ENCODE measurements at places on chromosomes 12 and 14.

DNA sequence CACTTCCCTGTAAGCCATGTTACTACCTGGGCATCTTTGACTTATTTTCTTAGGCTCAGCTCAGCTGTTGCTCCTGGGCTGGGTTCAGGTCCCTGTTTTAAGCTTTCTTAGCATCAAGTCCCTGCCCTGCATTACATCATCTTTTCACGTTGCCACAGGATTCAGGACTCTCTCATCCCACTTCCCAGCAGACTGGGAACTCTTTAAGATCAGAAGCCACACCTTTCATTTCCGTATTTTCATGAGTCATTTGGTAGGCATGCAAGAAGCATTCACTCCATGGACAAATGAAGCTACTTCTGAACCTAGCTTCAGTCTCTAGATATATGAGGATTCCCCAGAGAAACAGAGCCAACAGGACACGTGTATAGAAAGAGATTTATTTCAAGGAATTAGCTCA is 726.8 kb downstream of the VRK1 start:
- peak; percentile 0 for DNase-seq

DNA sequence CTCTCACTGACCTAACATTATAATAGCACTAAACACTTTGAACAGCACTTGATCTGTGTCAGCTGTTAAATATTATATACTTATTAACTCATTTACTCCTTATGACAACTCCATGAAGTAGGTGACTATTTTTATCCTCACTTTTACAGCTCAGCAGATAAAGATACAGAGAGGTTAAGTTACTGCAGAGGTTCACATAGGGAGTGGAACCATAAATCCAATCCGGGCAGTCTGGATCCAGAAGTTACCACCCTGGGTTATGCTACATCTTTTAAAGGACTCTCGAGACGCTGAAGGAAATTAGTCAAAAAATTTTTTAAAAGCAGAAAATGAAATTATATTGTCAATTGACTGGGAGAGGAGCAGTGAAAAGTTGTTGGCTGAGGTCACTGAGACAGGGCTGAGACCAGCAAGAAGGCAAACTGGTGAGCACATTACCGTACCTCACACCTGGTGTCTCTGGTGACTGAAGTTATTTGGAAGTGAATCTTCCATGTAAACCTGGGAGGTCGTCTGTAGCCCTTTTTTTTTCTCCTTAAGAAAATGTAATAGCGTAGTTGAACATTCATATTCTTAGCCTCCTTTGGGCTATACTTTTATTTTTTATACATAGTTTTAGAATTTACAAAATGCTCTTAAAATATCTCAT is 1.2 kb upstream of the RIMKLB start:
- DNase-seq: no peak

DNA sequence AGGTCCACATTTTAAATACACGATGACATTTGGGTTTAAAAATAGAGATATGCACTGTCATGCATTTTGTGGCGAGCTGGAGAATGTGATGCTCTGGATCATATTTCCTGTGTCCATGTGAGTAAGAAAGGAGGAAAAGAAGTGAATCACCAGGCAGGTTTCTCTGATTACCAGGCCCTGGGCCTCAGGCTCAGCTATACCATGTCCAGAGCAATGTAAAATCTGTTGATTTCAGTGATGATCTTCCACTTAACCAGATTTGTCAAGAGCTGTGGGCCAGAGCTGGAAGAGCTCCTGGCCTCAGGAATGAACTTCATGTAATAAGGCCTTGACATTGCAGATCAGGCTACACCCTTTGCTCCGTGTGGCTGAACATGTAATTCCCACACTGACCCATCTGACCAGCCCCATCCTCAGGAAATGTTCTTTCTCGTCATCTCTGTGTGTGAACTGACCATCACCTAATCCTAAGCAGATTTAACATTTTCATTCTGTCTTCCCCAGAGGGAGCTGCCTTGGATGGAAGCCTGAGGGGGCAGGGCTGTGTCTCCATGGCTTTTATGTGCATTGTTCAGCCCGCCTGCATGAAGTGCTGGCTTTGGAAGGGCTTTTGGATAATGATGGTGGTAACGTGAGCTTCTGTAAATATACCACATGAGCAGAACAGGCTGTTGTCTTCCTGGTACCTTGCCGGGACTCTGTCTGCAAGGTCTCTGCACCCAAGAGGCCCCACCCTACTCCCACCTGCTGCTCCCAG is 54.5 kb downstream of the CRACR2A start:
- peak; percentile 82 for DNase-seq

DNA sequence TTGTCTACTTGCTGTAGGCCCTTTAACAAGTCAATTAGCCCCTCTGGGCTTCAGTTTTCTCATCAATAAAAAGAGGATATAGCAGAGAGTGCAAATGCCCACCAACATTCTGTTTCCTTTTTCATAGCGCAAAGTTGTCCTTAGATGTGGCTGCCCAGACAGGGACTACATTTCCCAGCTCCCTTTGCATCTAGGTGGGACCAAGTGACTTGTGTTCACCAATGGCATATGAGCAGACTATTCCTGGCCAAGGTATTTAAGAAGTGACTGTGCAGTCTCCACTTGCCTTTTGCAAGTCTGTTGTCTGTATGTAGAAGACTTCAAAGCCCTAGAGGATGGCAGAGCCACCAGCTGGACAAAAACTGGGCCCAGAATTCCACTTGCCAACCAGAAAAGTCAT is 59.7 kb downstream of the DAO start:
- no peak for DNase-seq

DNA sequence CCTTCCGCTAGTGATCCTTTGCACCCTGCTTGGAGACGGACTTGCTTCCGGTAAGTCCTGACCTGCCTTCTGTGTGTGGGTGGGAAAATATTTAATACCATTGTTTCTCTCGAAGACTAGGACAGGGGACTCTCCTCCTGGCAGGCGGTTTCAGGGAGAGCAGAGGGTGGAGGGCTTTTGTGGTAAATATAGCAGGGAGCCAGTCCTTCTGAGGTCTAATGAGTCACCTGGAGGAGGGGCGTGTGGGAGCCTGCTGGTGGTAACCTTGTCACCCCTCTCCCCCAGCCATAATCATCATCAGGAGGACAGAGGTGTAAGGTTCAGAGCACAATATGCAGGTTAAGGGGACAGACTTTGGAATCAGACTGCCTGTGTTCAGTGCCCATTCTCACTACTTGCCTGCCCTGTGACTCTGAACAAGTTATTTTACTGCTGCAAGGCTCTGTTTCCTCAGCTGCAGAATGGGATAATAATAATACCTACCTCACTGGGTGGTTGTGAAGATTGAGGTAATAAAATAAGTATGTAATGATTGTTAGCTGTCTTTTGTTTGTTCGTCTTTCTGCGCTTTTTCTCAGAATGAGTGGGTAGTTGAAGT is 47.4 kb downstream of the SUSD6 start:
- peak; percentile 41 for DNase-seq

- DNase-seq: peak; percentile 38
Measured at GRCh38 chr14:77071938-77072388, 26.1 kb upstream of the CIPC start.

DNA sequence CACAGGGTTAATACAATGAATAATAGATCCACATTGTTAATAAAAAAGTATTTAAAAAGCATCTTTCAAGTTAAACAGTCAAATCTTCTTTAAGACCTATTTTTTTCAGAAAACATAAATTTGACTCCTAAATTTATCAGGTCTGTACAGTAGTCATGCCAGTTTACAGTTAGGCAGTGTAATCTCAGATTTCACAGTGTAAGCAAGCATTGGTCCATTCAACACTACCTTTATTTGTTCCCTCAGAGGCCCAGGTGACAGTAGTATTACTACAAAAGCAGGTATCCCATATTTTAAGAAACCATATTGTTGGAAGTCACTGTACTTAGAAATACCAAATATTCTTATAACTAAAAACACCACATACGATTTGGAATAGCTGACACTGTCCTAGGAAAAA is 6.1 kb downstream of the ATP2B1 start:
- no peak for DNase-seq

GRCh38 chr12:64627771-64628170 is 17.5 kb downstream of the RASSF3 start:
- no peak for DNase-seq

- peak; percentile 45 for DNase-seq
Measured at GRCh38 chr12:104858611-104859543, 99.2 kb downstream of the SLC41A2 start.

GRCh38 chr14:90676356-90676755 is 139.9 kb downstream of the TTC7B start:
- no peak for DNase-seq

GRCh38 chr14:58884442-58884841 is 246.7 kb downstream of the DACT1 start:
- no peak for DNase-seq

- DNase-seq: no peak
Measured at GRCh38 chr14:33602396-33602795, 348.5 kb downstream of the EGLN3 start.
